DMS79 treated with DMSO at 0.1 percent for 48 hours (cell line): ENCODE measurements at places on chromosomes 6 and 20.

DNA sequence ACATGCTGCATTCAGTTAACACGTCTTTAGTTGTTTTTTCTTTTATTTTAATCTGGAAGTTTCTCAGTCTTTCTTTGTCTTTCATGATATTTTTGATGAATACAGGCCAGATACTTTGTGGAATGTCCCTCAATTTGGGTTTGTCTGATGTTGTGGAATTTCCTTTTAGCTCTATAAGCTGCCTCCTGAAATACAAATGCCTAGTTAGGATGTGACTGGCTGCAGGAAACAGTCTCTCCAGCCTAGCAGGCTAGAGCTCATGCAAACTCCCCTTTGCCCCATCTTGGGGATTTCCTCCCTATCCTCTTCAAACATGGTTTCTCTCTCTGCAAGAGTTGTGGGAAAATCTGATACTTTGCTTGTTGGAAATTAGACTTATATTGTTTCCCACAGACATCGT is 89.3 kb upstream of the JAG1 start:
- no peak for DNase-seq

- DNase-seq = no peak
Measured at GRCh38 chr6:32905078-32905477, 35.8 kb downstream of the HLA-DMB start.

GRCh38 chr20:32442630-32443373 is 84.7 kb downstream of the ASXL1 start:
- no peak for DNase-seq

DNA sequence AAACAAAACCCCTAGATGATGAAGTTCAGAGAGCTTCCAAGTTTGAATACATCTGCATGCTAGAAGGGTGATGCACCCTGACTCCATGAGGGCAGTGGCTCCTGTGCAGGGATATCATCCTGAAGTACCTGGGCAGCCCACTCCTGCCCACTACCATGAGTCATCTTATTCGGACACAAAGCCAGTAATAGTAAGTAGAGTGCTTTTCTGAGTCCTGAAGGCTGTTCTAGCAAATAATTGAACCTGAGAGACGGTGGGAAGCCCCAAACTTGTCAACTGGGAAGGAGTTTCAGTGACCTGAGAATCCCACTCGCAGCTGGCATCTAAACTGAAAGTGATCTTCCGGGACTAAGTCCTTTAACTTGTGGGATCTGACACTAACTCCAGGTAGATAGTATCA is 152.9 kb upstream of the COL21A1 start:
- DNase-seq = no peak

DNA sequence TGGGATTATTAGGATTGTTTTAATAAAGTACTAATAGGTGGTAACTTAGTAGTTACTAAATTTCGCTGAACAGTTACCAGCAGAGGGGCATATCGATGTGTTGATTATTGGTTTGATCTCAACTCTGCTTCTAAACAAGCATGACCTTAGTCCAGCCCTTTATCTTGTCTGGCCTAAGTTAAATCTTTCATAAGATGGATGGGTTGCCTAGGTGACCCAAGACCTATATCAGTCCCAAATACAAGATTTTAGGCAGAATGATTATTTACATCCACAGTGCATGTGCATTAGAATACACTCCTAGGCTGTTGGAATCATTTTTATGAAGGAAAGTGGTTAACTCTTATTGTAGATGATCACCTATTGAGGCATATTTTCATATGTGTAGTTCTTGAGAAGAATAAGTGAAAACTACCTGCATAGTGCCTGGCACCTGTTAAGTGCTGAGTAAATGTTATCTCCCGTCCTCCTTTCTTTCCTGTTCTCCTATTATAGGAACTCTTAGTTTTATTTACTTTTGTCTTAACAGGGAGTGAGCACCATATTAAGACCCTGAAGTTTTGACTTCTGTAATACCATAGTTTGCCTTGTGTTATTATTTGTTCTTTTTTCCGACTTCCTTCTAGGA is 1.1 kb downstream of the HSF2 start:
- DNase-seq = no peak

- no peak for DNase-seq
Measured at GRCh38 chr20:34621383-34622367, 55.2 kb downstream of the PIGU start.

DNA sequence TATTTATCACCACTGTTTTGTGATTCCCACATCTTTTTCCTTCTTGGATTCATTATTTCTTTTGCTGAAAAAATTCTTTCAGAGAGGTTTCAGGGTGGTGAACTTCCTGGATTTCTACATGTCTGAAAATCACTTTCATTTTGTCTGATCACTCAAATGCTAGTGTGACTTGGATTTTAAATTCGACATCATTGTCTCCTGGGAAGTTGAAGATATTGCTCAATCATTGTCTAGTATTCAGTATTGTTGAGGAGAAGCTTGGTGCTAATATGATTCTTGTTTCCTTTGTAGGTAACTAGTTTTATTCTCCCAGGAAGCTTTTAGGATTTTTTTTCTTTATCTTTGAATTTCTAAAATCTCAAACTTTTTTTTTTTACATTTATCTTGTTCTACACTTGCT is 45.0 kb downstream of the DNAH8 start:
- DNase-seq = no peak
